ENCODE measurements at places on chromosomes 3 and 15. TPM values are rescaled to one million over a fixed set of nuclear protein-coding genes. Genes with fewer than 3 reads are reported as not detected.

GRCh38 chr3:155948476-155948875 is 78.0 kb downstream of the GMPS start:
- no peak for DNase-seq

DNA sequence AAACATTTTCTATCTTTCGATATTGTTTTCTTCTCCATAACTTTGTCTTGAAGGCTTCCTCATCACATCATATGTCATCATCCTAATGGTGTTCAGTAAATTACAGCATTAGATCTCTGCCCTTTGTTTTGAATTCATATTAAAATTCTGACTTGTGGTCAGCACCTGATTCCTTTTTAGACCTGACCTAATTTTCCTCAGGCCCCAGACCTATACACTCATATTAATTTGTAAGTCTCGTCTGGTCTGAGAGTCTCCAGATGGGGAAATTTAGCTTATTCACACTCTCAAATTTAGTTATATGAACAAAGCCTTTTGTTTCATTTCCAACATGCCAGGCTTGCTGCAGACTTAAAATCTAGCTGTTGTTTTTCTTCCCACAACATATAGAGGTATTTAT is 248.4 kb downstream of the KCNH8 start:
- DNase-seq = no peak

Gene GJD2
- 0.14 TPM for total RNA-seq

Gene CNTN4
- 2.6 TPM for total RNA-seq

Gene PDCD6IP
- total RNA-seq = 74.3 TPM

Gene NLGN1
- total RNA-seq = 9.3 TPM

GRCh38 chr15:101652786-101653430 is 727 bp upstream of the TM2D3 start:
- DNase-seq = peak; percentile 24
